ENCODE measurements at places on chromosomes 11 and 22. TPM values are rescaled to one million over a fixed set of nuclear protein-coding genes. Genes with fewer than 3 reads are reported as not detected.

GRCh38 chr22:48945621-48946458, 881.8 kb downstream of the BRD1 start:
- DNase-seq = peak; percentile 52

GRCh38 chr11:83222499-83222898, 29.0 kb downstream of the ANKRD42 start:
- no peak for DNase-seq

DNA sequence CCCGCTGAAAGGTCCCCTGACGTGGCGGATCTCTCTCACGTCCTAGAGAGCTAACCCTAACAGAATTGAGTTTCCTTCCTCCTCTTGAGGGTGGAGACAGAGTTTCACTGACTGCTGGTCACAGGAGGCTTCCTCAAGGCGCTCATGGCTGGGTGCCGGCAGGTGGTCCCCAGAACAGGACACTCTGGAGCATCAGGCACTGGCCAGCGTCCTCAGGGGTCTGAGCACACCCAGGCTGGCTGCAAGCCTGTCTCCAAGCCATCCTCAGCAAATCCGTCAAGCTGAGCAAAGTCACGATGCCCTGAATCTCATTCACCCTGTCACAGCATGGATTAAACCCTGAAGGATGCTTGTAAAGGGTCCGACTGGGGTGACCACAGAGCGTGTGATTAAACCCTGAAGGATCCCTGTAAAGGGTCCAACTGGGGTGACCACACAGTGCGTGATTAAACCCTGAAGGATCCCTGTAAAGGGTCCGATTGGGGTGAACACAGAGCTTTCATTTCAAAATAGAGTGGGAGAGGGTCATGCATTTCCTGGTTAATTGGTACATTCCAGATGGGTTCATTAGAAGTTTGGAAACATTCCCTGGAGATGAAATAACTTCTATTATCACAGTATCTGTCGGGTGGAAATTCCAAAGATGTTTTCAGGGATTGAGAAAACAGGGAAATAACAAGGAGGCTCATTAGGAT, 473.0 kb downstream of the BRD1 start:
- DNase-seq = no peak

GRCh38 chr11:34266090-34266912, 91.5 kb downstream of the ABTB2 start:
- DNase-seq = peak; percentile 76

MACROD1 gene
- 28.0 TPM for total RNA-seq

PDE3B gene
- 132 TPM for total RNA-seq

KCTD14 gene
- total RNA-seq = 2.5 TPM

CSNK2A3 gene
- total RNA-seq = 5.5 TPM

C22orf15 gene
- total RNA-seq = 0.36 TPM
